Aorta (tissue), 5 donors: ENCODE measurements at places on chromosomes 5 and 9. TPM values are rescaled to one million over a fixed set of nuclear protein-coding genes. Genes with fewer than 3 reads are reported as not detected.

GABBR2 gene
- total RNA-seq: 0.39 TPM

ROR2 gene
- 5.8 TPM for total RNA-seq

CDKN2B-AS1 gene
- total RNA-seq: 0.58 TPM

RGS7BP gene
- total RNA-seq: 27.3 TPM

MYMK gene
- total RNA-seq: not detected

SLC34A1 gene
- not detected for total RNA-seq
